ENCODE measurements at places on chromosomes 16 and 17.

DNA sequence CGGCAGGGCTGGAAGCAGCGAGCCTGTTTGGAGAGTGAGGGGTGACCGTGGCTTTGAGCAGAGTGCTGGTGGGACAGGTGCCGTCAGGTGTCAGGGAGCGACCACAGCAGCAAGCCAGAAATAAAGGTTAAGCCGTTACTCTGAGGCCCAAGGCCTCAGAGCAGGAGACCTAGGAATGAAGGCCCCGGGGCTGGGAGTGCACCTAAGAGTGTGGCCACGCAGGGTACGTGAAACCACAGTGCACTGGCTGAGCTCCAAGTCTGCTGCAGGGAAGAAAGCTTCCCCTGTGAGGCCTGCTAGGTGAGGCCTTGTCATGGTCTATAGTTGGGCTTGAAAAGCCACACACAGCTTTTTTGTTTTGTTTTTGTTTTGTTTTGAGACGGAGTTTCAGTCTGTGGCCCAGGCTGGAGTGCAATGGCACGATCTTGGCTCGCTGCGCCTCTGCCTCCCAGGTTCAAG lies 8.7 kb downstream of the CLUAP1 start:
- peak; percentile 19 for DNase-seq

- DNase-seq = peak; percentile 69
Measured at GRCh38 chr16:1297018-1297696, 12.3 kb upstream of the UBE2I start.

GRCh38 chr16:6096931-6097670 lies 999.5 kb upstream of the EEF2KMT start:
- no peak for DNase-seq

- DNase-seq = no peak
Measured at GRCh38 chr16:31711344-31711845, 162.2 kb upstream of the ZNF267 start.

GRCh38 chr16:62089715-62090114 lies 53.5 kb upstream of the CDH8 start:
- no peak for DNase-seq

GRCh38 chr16:22189473-22190080 lies 16.5 kb upstream of the EEF2K start:
- peak; percentile 66 for DNase-seq

GRCh38 chr16:24935336-24935735 lies 79.8 kb downstream of the ARHGAP17 start:
- DNase-seq = no peak
